ENCODE measurements at places on chromosomes 4 and X.

- no peak for DNase-seq
Measured at GRCh38 chr4:10611673-10612072, 72.9 kb downstream of the CLNK start.

- DNase-seq = no peak
Measured at GRCh38 chr4:78684325-78685079, 91.6 kb upstream of the BMP2K start.

- DNase-seq = no peak
Measured at GRCh38 chr4:182067828-182068227, 175.4 kb upstream of the TENM3 start.

DNA sequence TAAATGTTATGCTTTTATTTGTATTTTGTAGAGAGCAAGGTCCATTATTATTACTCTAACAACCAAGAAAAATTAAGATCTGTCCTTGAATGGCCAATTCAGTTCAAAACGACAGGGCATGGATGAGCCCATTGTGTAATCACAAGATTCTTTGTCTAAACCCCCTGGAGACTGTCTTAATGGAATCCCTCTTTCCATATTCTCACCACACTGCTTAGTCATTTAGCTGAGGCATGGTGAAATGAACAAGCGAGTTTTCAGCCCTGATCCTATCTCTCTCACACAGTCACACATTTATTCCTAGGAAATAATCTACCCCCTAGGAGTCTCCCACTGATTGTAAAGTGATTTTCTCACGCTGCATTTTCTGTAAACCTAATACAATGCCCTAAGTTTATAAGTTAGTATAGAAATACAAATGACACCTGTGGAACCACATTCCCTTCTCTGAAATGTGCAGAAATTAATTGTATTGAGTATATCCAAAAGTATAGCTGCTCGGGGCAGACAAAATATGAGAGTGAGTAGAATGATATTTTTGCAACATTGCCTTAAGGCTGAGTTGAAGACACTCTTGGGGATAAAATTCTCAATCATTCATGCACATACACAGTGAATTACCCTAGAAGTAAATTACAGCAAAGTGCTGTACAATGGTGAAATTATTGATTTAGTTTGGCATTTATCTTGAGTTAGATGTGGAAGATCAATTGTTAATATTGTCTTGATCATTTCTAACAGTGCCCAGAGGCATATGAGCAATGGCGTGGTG, 119.7 kb upstream of the PCDH7 start:
- no peak for DNase-seq

- no peak for DNase-seq
Measured at GRCh38 chr4:172141025-172141424, 327.8 kb downstream of the GALNTL6 start.
